ENCODE measurements at places on chromosomes 6 and 20.

DNA sequence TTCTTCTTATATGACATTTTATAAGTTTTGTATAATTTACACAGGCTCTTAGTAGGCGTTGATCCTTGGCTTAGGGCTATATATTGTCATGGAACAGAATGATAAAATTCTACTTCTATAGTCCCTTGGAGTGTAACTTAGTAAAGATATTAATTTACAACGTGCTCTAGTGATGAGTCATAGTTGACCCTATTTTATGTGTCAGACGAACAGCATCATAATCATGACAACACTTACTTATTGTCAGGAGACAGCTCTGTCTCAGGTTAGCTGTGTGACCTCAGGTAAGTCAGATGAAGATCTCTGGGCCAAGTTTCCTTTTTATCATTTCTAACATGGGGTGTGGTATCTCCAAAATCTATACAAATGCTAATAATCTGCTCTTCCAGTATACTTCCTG, 473.5 kb downstream of the UTRN start:
- no peak for DNase-seq

- no peak for DNase-seq
Observed at GRCh38 chr6:4670290-4670689, 105.9 kb upstream of the CDYL start.

- DNase-seq = no peak
Observed at GRCh38 chr20:56955680-56956079, 310.8 kb downstream of the BMP7 start.

GRCh38 chr6:111200350-111201243, 113.3 kb downstream of the SLC16A10 start:
- DNase-seq = peak; percentile 30

DNA sequence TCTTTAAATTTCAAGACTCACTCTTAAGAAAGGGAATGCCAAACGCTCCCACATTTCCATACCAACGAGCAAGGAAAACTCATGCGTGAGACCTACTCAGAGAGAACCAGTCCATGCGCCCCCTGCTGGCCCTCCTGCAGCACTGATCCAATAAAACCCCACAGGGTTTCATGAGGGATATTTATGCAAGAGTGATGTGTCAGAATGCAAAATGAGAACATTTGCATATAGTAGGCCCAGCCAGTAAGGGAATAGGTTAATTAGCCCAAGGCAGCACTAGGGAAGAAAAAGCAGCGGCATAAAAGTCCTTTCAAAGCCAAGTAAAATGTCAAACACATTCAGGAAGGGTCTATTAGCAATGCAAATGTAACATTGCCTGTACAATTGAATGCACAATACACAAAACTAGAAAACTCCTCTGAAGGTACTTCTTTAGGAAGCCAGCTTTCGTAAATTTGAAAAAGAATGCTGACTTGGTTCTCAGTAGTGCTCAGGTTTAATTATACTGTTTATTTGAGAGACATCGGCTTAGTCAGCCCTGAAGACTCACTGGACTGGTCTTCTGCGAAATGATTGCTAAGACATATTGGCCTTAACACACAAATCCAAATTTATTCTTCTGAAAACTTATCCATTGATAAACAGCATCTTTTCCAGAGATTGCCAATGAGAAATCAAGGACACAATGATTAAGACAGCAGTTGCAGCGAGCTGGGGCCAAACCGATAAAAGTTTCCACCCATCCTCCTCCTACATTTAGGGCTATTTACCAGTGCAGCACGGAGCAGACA, 93.2 kb downstream of the GMPR start:
- DNase-seq = peak; percentile 76

DNA sequence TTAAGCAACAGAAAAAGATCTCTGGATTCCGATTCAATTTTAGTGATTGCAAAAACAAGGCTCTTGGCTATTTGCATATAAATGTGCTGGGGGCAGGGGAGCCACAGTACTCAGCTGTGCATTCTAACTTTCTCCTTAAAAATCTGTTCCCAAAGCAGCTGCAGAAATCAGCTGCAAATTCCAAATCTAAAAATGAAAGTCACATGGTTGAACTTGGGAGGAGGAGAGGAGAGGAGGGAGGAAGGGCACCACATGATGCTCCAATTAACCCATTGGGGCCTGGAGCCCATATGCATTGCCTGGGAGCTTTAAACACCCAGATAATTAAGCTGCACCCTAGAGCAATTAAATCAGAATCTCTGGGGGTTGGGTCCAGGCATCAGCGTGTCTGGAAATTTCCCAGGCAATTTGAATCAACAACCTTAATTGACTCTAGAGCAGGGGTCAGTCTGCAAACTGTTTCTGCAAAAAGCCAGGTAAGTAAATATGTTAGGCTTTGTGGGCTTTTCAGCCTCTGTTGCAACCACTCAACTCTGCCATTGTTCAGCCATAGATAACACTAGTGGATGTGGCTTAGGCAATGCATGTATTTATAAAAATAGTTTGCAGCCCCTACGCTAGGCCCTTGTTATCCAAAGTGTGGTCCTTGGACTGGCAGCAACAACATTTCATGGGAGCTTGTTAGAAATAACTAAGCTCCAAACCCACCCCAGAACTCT, 508.1 kb downstream of the KIF16B start:
- DNase-seq = no peak

- no peak for DNase-seq
Observed at GRCh38 chr20:10680571-10680970, 6.8 kb upstream of the JAG1 start.

- DNase-seq = no peak
Observed at GRCh38 chr6:125714441-125715090, 34.9 kb upstream of the HEY2 start.

DNA sequence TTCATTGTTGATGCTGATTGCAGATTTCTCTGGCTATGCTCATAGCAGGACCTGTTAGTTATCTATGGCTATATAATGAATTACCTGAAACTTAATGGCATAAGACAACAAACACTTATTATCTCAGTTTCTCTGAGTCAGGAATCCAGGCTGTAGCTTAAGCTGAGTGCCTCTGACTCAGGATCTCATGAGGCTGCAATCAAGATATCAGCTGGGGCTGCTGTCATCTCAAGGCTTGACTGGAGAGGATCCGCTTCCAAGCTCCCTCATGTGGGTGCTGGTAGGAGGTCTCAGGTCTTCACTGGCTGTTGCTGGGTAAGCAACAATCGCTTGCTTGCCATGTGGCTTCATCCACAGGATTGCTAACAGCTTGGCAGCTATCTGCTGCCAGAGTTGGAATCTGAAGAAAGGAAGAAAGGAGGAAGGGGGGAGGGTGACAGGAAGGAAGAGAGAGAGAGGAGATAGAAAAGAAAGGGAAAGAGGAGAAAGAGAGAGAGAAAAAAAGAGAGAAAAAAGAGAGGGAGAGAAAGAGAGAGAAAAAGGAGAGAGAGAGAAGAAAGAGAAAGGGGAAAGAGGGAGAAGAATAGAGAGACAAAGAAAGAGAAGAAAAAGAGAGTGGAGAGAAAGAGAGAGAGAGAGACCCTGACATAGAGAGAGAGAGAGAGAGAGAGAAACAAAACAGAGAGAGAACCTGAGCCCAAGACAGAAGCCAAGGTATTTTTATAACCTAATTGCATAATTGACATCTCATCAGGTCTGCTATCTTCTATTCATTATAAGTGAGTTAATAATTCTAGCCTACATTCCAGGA, 579.0 kb upstream of the BTBD3 start:
- DNase-seq = no peak

DNA sequence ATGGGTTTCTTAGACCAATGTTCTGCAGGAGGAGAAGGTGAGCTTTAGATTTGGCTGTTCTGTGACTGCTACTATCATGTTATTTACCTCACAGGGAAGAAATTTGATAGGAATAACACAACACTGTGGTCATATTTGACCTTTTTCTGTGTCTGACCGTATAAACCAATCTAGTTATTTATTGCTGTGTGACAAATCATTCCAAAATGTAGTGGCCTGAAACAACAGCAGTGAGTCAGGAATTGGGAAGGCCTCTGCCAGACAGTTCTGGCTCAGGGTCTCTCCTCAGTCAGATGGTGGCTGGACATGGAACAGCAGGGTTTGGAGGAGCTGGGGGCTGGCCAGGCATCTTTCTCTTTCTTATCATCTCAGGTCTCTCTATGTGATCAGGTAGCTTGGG, 33.0 kb downstream of the RIPOR2 start:
- no peak for DNase-seq

DNA sequence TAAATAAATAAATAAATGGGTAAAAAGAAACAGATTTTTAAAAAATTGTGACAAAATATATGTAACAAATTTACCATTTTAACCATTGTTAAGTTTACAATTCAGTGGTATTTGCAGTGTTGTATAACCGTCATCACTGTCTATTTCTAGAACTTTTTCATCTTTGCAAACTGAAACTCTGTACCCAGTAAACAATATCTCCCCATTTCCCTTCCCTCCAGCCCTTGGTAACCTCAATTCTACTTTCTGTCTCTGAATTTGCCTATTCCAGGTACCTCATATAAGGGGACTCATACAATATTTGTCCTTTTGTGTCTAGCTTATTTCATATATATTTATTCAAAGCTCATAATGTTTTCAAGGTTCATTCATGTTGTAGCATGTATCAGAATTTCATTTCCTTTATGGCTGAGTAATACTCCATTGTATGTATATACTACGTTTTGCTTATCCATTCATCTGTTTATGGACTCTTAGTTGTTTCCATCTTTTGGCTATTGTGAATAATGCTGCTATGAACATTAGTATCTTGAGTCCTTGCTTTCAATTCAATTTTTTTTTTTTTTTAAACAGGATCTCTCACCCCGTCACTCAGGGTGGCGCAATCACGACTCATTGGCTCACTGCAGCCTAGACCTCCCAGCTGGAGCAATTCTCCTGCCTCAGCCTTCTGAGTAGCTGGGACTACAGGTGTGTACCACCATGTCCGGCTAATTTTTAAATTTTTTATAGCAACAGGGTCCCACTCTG, 8.9 kb downstream of the MANBAL start:
- DNase-seq = no peak

- DNase-seq = no peak
Observed at GRCh38 chr6:16524380-16524707, 236.9 kb downstream of the ATXN1 start.

DNA sequence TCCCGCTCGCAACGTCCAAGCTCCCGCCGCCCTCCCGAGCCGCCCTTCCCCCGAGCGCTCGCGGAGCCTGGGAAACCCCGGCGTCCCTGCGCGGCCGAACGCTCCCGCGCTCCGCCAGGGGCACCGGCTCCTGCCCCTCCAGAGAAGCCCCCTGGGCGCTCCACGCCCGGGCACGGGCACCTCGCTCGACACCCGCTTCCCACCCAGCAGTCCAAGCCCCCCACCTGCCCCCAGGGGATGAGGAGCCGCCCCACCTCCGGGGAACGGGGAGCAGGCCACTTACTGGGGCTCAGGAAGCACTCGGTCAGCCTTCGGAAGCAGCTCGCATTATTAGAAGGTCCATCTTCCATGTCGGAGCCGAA, 1.4 kb downstream of the PDE10A start:
- DNase-seq = no peak

GRCh38 chr20:31500527-31500926, 13.7 kb upstream of the HM13 start:
- no peak for DNase-seq

DNA sequence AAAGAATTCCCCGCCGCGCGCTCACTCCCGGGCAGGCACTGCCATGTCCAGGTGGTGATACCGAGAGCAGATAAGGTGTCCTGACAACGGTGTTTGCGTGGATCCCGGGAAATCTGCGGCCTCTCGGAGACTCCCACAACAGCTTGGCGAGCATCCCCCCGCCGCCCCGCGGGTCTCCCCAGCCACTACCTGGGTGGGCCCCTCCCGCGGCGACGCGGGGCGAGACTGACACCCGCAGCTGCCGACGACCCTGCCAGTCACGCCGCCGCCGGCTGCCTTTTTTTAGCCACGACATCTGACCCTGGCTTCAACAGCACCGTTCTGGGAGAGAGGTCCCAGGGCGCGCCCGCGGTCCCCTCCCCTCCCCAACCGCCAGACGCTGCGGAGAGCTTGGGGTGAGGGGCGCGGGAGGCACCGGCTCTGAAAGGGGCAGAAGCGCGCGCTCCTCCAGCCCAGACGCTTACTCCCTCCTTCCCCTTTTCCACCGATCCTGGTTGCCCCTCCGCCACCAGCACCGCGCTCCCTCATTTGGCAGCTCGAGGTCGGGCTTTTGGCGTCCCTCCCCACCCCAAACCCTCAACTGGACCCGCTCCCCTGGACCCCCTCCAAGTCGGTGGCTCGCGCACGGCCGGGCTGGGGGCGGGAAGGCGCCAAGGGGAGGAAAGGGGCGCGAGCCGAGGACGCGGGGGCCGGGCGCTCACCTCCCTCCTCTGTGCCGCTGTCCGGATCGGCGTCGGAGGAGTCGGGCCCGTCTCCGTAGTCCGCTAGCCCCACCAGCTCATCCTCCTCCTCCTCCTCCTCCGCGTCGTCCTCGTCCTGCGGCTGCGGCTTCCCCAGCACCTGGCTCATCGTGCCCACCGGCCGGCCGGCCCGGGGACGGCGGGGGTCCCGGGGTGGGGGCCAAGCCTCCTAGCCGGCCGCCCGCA, 665 bp downstream of the RRAGD start:
- peak; percentile 78 for DNase-seq

DNA sequence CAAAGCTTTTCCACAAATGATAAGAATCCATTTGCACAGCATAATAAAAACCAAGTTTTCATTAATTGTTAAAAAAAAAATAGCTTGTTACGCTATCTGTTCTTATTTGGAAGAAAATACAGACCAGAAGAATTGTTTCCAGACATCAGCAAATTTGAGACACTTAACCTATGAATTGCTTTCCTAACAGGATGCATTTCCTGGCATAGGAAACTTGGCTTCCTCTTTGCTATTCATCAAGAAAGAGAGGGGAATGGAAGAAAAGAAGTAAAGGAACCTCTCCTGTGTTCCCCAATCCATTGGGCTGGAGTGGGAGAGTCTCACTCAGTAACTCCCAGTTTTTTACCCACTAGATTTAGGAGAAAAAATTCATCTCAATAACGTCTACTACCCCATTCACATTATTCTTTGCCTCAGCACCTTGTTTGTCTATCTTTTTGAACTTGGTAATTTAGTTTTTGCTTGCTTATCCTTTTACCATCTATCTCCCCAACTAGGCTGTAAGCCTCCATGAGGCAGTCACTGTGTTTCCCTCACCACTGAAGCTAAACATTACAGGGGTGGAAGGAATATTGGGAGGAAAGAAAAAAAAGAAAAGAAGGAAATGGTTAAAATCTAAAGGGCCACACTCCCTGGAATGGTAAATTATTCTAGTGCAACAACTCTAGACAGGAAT, 150.3 kb downstream of the COL21A1 start:
- DNase-seq = peak; percentile 36

- DNase-seq = no peak
Observed at GRCh38 chr6:34518669-34519365, 37.3 kb downstream of the SPDEF start.

All from KBM-7 (cell line).